ENCODE measurements at places on chromosomes 6 and 20. TPM values are rescaled to one million over a fixed set of nuclear protein-coding genes. Genes with fewer than 3 reads are reported as not detected.

The ADGB gene
- not detected for total RNA-seq

The RAET1L gene
- not detected for total RNA-seq

The PRSS16 gene
- total RNA-seq, result 0.26 TPM

The RAET1G gene
- not detected for total RNA-seq

The EPPIN gene
- total RNA-seq, result 0.09 TPM

The OR2B6 gene
- not detected for total RNA-seq

The TNFRSF6B gene
- 0.23 TPM for total RNA-seq

The RSPH3 gene
- 9.6 TPM for total RNA-seq

The SLPI gene
- 16.6 TPM for total RNA-seq

The SPAG4 gene
- total RNA-seq, result 3.7 TPM

The CLIC1 gene
- total RNA-seq, result 153 TPM

The RBM39 gene
- 166 TPM for total RNA-seq

The SIRPB2 gene
- 2.6 TPM for total RNA-seq

The CTAGE9 gene
- total RNA-seq, result not detected

The DNMT3B gene
- 0.28 TPM for total RNA-seq

The SIGLEC1 gene
- total RNA-seq, result 6.7 TPM
